ENCODE measurements at places on chromosomes 11 and 22.

- no peak for DNase-seq
Measured at GRCh38 chr11:128282053-128282452, 305.3 kb downstream of the ETS1 start.

- no peak for DNase-seq
Measured at GRCh38 chr22:44928136-44928463, 81.7 kb downstream of the PHF21B start.

DNA sequence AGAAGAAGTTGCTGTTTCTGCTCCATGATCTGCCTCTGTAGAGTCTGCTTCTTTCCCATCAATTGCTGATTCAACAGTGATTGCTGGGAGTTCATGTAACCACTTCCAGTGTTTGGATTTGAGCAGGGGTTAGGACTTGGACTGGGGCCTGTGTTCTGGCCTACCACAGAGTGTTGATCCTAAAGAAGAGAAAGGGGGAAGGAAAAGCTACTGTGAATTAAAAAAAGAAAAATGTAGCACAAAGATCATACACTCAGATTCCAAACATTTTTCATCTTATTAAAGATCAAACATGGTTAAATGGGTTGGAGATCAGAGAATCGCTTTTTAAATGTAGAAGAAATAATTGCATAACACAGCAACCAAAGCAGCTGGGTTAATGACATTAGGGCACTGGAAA lies 67.6 kb upstream of the MTMR2 start:
- DNase-seq, result no peak

DNA sequence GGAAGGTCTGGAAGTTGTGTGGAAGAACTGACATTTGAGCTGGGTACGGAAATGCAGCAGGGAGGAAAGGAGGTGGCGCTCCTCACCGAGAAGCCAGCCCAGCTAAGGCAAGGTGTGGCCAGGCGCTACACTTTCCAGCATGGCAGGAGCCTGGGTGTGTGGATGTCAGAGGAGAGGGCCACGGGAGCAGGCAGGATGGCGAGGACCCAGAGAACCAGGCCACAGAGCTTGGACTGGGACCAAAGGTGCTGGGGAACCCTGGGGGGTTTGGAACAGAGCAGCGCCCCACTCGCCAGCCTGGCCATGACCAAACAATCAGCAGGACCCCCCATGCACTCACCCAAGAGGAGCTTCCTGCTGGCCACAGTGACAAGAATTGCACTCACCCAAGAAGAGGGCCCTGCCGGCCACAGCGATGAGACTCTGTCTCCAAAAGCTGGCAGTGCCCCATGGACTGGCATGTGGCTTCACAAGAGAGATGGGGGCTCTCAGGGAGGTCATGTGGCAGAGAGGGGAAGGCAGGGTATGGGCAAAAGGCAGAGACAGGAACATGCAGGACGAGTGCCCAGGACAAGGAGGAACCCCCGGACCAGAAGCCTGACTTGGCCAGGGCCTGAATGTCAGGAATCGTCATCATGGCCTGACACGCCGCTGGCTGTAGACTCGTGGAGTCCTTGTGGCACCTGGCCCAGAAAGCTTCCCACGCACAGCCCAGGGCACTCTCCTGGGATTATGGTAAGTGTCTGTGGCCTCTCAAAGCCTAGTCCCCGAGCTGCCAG lies 45.4 kb downstream of the IGF2 start:
- no peak for DNase-seq

- DNase-seq, result no peak
Measured at GRCh38 chr11:12860827-12861226, 148.3 kb upstream of the RASSF10 start.

DNA sequence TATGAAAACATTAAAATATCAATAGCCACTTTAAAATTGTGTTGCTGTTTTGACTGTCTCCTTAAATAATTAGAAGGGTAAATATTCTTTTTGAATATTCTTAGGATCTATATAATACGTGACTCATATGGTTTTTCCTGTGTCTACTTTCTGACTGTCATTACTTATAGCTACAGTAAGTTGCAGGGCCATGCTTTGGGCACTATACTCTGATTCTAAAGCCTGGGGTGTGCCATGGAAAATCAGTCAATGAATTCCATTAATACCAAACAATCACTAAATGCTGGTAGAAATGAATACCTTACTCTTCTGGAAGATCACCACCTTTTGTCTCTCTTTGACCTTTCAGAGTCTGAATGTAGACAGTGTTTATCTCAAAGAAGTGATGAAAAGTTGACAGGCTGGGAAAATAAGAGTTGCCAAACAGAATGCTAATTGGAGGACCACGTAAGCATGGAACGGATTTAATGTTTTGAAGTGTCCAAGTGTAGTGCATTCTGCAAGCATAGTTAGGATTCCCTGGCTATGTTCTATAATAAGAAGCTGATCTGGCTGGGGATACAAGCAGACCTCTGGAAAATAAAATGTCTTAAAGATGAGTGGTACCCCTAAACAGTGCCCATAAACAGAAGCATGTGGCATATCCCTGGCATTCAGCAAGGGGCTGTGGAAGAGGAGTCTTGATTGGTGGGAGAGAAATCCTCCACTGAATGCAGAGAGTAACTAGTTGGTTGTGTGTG lies 16.8 kb downstream of the LUZP2 start:
- DNase-seq, result no peak

- DNase-seq, result no peak
Measured at GRCh38 chr11:115191761-115192160, 312.5 kb downstream of the CADM1 start.

GRCh38 chr11:122160841-122161590 lies 45.0 kb upstream of the BLID start:
- no peak for DNase-seq

DNA sequence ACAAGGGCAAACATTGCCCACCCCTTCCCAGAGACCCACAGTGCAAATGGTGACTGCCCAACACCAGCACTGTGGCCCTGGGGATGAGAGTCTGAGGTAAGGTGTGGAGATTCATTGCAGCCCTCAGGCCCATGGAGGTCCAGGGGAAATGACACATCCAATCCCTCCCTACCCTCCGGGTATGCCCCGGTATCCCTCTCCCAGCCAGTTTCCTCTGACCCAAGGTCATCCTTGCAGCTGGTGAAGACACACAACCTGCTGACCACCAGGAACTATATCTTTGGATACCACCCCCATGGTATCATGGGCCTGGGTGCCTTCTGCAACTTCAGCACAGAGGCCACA lies 18.9 kb upstream of the UVRAG start:
- DNase-seq, result no peak
